ENCODE measurements at places on chromosomes 6 and 20.

DNA sequence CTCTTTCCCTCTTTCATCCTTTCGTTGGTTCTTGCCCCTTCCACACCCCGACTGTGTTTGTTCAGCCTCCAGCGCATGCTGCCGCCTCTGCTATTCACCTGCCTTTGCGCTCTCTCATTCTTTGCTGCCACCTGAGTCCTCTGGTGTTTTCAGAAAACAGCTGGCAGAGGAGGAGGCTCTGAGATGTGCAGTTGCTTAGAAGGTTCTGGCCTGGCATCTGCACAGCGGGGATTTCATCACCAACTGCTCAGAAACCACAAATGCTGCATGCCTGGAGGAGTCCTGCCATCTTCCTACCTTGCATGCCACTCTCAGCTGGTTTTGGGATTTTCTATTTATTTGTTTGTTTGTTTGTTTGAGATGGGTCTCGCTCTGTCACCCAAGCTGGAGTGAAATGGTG lies 39.2 kb upstream of the CLDN20 start:
- DNase-seq = no peak

GRCh38 chr6:167711768-167712730 lies 114.7 kb upstream of the AFDN start:
- no peak for DNase-seq

GRCh38 chr6:313917-314316 lies 21.6 kb downstream of the DUSP22 start:
- DNase-seq = no peak

DNA sequence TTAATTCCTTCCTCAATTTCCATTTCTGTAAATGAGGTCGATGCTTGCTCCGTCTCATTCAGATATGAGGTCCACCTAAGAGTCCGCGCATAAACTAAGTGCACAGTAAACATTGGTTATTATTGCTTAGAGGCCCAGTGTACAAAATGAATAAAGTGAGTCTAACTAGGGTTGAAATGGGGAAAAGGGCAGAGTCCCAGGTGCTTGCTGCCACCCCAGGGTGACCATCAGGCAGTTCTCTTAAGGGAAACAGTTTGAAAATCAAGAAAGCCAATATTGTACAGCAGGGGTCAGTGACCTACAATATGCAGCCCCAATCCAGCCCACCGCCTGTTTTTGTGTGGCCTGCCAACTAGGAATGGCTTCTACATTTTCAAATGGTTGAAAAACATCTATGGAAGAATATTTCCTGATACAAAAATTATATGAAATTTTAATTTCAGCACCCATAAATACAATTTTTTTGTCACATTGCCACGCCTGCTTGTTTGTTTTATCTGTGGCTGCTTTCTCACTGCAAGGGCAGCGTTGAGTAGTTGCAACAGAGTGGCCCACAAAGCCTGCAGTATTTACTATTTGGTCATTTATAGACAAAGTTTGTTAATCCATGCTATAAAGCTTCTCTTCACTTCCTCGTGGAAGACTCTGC lies 43.3 kb downstream of the SLC13A3 start:
- no peak for DNase-seq

GRCh38 chr6:140459209-140459608 lies 1084.8 kb upstream of the CITED2 start:
- DNase-seq = no peak

- no peak for DNase-seq
Observed at GRCh38 chr6:25137916-25138232, 141.3 kb upstream of the CARMIL1 start.

DNA sequence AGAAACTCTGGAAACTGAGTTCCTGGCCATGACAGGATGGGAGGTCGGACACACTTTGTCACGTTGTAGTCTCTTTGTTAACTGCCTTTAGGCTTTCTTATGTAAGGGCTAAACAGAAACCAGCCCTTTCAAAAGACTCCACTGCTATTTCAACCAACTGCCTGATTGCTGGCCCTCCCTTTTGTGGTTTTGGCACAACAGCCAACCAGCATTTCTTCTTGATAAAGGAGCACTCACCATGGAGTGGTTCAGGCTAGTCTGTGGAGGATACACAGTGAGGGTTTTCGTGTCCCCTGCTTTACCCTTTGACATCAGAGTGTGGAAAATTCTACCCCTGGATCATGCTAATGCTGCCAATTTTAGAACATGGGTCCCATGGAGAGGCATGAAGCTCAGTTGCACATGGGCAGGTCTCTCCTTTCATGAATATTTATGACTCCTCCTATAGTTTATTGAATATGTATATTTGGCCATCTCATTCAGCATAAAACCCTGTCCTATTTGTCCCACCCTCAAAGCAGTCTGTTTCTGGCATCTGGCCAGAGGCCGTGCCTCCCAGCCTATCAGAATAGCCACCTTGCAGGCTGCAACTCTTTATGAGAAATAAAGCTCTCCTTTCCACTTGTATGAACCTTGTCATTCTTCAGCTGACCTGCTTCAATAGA lies 148.3 kb downstream of the HS3ST5 start:
- DNase-seq = no peak

- DNase-seq = no peak
Observed at GRCh38 chr6:13124131-13124530, 204.2 kb downstream of the TBC1D7 start.

DNA sequence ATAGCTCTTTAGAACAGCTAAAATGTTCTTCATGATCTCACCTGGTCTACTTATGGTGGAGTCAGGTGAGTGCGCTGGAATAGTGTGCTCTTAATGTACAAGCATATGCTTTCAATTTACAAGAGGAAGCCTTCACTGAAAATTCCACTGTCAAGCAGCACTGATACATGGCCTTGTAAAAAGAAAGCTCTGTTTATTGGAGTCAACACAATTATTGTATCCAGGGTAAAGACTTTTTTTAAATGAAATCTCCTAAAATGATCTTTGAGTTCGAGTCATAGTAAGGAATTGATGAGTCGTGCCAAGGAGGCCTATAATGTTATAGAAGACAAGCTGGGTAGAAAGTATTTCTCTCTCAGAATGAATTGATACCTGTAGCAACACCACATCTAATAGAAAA lies 41.6 kb upstream of the CARMIL1 start:
- DNase-seq = no peak

DNA sequence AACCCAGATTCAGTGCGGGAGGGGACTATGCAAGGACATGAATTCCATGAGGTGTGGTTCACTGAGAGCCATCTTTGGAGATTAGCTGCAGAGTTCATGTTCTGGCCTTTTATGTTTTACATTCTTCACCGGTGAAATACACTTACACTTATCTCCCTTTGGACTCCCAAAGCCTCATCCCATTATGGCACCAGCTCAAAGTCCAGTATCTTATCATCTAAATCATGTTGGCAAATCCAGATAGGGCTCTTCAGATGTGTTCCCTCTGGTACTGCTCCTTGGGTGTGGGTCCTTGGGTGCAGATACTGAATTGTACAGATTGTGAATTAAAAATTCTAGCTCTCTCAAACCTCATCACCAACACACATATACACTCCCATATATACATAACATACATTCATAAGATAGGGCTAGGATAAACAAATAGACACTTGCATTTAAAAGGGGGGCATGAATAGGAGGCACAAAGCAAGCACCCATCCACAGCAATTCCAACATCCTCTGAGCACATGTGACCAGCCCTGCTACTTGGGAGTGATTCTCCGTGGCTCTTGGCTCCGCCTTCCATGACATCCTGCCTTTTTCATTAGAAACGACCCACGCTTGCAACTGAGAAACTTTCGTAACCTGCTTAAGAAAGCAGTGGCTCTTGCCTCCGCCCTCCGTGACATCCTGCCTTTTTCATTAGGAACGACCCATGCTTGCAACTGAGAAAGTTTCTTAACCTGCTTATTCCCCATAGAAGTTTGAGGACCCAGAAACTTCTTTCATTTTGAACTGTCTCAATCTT lies 53.6 kb upstream of the LRRC1 start:
- DNase-seq = no peak

- no peak for DNase-seq
Observed at GRCh38 chr6:148599967-148600426, 146.8 kb upstream of the UST start.

DNA sequence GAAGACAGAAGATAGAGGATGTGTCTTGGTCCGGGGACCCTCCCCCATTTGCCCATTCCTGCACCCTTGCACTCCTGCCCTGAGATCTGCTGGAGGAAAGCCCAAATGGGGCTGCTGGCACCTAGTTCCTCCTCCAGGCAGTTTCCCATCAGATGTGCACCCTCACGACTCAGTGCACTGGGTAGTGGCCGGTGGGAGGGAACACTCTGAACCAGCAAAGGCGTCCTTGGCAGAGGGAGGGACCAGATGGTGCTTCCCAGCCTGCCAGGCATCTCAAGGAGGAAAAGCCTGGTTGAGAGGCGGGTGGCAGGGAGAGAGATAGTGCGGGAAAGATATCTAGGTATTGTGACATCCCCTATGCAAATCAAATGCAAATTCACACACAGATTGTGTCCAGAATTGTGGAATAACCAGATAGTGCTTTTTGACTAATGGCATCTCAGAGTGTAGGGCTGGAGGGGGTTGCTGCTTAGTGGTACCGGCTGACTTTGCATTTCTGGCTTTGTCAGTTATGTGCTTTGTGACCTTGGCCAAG lies 19.5 kb downstream of the TMEM151B start:
- DNase-seq = no peak

DNA sequence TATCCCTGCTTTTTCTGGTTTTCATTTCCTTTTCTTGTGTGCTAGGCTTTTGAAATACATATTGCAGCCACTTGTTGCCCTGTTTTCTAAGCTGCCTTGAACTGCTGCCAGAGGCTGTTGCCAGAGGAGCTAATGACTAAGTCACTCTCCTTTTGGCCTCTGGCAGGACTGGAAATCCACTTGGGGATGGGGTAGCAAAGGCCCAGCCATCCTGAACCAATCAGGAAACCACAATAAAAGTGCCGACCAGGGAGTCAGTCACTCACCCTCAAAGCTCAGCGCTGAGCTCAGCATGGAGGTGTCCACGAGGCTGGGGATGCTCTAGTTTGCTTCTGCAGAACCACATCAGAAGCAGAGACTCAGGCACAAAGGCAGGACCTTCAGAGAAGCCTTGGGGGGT lies 813.0 kb downstream of the DHX35 start:
- DNase-seq = no peak

- DNase-seq = no peak
Observed at GRCh38 chr20:49420811-49421295, 61.6 kb downstream of the KCNB1 start.

- no peak for DNase-seq
Observed at GRCh38 chr6:49151461-49151860, 311.6 kb downstream of the MMUT start.

DNA sequence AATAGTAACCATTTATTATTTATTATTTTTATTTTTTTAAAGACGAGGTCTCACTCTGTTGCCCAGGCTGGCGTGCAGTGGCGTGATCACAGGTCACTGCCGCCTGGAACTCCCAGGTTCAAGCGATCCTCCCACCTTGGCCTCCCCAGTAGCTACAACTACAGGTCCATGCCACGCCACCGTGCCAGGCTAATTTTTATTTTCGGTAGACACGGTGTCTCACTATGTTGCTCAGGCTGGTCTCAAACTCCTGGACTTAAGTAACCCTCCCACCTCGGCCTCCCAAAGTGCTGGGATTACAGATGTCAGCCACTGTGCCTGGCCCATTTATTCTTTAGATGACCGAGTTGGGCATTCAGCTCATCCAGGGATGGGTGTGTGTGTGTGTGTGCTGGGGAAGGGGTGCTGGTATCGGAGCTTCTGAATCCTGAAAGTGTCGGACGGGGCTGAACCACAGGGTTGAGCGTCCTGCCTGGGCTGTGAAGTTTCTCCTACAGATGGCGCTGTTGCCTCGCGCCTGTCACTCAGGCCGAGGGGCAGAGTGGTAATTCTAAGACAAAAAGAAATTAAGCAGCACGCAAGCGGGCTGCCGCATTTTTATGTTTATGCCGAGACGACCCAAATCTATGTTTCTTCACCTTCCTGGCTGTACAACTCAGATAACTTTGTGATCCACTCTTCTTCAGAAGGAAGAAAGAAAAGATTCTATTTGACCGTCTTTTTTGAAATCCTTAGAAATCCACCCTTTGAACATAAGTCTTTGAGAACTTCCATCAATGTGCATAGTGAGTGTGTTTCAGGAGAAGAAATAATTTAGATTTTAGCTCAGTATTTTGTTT lies 252.8 kb downstream of the CDH26 start:
- peak; percentile 6 for DNase-seq

DNA sequence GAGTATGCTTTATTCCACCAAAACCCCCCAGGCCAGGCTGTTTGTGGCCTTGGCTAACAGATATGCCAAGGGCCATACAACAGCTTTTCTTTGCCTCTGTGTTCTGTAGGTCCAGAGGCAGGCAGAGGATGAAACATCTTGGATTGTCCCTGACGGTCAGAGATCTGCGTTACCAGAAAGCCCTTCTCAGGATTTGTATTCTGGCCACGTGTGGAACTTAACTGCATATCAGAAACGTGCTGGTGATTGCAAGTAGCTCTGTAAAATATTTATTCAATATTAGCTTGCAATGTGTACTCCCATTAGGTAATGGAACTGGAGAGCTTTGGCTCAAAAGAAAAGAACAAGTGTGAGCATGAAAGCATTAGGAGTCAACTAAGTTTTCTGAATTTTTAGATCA lies 275.0 kb downstream of the CBLN4 start:
- no peak for DNase-seq

- DNase-seq = no peak
Observed at GRCh38 chr20:23099791-23100719, 13.9 kb upstream of the CD93 start.

- no peak for DNase-seq
Observed at GRCh38 chr6:90045535-90045934, 151.3 kb downstream of the GJA10 start.

GRCh38 chr6:163086624-163086920 lies 327.9 kb upstream of the QKI start:
- DNase-seq = no peak

- DNase-seq = peak; percentile 33
Observed at GRCh38 chr6:35967076-35967774, 46.3 kb upstream of the SRPK1 start.

DNA sequence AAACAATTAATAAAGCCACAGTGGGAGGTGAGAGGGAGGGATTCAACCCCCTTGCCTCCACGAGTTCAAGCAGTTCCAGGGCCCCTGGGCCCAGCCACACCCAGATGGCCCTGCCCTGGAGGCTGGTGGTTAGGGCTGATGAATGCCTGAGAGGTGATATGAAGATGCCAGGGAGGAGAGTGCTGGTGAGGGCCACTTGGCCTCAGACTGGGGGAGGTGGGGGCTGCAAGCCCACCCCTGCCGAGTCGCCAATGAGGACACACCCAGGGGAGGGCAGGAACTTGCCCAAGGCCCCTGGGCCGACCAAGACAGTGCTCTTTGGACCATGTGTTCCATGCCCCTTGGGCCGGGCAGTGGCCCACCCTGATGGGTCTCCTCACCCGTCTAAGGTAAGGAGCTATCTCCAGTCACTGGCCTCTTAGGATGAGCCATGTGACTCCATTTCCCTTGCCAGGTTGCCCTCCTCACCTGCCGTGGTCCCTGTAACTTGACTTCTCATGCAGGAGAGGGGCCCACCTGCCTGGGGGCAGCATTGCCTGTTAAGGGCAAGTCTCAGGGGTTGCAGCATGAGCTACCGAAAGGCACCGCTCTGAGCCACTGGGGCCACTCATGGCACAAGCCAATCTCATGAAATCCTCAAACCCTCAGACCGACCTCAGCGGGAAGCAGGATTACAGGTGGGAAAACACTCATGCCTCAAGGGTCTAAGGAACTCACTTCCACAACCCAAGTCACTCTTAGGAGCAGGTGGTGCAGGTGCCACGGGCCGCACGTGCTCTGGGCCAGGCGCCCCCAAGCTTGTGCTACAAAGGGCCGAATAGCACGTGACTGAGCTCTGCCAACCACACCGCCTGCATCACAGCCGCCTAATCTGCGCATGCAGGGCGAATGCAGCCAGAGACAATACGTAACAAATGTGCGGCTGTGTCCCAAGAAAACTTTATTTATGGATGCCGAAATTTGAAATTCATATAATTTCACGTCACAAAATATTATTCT lies 147.4 kb upstream of the MLN start:
- DNase-seq = no peak

GRCh38 chr6:65117817-65118409 lies 589.1 kb downstream of the EYS start:
- DNase-seq = no peak
